NCI-H510A (cell line): ENCODE measurements at places on chromosomes 3 and 15.

DNA sequence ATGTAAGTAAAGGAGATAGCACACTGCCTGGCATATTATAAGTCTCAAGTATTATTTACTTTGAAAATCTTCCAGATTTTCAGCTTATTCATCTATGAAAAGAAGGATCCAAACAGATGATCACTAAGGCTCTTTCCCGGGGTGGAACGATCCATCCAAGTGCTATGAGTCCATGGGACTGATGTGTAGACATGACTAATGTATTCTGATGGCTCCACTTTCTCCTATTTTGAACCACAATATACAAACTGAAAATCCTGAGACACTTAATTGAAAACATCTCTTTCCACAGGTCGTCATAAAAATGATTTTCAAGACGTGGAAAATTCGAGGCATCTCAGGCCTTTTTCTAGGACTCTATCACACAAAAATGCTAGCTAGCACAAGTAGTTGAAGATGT, 33.4 kb upstream of the CHRM5 start:
- no peak for DNase-seq

DNA sequence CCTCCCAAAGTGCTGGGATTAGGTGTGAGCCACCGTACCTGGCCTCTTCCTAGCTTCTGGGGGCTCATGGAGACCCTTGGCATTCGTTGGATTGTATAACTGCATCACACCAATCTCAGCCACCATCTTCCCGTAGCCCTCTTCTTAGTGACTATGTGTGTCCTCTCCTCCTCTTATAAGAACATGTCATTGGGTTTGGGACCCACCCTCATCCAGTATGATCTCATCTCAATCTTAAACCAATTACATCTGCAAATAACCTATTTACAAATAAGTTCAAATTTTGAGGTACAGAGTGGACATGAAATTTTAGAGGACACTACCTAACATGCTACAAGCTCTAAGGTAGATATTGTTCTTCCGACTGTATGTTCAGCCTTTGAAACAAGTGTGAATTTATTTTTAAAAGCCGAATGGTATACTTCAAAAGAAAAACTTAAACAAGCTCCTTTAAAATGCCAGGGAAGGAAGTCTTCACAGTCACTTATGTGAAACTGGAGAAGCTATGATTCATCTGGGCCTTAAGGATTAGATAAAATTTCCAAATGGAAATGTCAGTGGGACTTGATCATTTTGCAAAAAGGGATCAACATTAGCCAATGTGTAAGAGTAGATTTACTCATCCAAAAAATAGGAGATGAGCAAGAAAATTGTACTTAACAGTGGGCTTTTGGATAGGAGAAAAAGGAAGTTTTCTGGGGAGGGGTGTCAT, 225.7 kb downstream of the MEX3B start:
- no peak for DNase-seq

DNA sequence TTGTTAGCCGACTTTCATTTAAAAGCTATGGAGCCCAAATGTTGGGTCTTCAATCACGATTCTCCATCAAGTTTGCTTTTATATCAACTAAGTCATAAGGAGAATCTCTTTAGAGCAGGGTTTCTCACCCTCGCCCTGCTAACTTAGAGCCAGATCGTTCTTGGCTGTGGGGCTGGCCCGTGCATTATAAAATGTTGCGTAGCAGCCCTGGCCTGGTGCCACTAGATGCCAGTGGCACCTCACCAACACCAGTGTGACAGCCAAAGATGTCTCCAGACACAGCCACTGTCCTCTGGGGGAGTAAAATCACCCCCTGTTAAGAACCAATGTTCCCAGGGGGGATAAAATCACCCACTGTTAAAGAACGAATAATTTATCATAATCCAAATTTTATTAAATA, 226.1 kb downstream of the OCA2 start:
- no peak for DNase-seq

GRCh38 chr3:196127308-196128040, 45.6 kb upstream of the TFRC start:
- DNase-seq, result no peak

DNA sequence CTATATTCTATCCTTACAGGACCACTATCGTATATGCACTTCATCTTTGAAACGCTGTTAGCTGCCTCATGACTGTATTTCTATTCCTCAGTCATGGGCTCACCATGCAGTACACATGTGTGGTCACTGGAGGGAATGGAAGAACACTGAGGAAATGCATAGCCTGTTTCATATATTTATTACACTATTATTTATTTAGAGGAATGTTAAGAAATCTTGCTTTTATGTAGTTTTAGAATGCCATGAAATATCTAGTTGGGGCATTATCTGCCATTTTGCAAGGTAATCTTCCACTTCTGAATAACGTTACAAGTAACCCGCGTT, 155.7 kb downstream of the IGF1R start:
- DNase-seq, result no peak

GRCh38 chr15:77071305-77072223, 655 bp upstream of the TSPAN3 start:
- DNase-seq, result no peak

GRCh38 chr15:38229705-38230310, 22.8 kb upstream of the SPRED1 start:
- DNase-seq, result no peak

DNA sequence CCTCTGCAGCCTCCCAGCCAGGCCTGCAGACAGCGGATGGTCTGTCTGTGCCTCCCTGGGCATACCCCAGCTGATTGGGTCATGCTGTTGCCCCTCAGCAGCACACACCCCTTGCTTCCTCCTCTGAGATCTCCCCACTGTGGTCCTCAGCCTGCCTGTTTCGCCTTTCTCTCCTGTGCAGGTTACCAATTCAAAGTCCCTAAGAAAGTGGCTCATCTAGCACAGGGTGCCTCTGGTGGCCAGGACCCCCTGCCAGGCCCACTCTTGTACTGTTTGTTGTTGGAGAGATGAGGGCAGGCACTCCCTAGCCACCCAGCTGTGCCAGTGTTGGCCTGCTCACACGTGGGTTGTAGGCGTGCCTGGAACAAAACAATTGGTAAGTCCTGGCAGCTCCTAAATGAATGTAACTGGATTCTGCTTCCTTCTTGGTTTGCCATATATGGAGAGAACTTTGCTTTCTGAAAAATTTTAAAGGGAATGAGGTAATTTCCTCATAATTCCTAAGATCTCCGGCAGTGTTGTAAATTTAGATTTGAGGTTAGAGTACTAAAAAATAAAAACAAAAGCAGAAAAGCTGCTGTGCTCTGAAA, 213.2 kb upstream of the IL12A start:
- no peak for DNase-seq

- no peak for DNase-seq
Measured at GRCh38 chr3:64329037-64329436, 103.8 kb upstream of the PRICKLE2 start.

DNA sequence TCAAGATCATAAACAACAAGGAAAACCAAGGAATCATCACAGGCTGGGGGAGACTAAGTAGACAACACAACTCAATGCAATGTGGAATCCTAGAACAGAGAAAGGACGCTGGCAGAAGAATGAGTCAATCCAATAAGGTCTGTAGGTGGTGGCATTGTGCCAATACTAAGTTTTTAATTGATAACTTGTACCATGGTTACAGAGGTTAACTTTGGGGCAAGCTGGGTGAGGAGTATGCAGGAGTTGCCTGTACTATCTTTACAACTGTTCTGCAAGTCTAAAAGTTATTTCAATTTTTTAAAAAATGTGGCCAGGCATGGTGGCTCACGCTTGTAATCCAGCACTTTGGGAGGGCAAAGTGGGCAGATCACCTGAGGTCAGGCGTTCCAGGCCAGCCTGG, 46.2 kb downstream of the RORA start:
- DNase-seq, result no peak

DNA sequence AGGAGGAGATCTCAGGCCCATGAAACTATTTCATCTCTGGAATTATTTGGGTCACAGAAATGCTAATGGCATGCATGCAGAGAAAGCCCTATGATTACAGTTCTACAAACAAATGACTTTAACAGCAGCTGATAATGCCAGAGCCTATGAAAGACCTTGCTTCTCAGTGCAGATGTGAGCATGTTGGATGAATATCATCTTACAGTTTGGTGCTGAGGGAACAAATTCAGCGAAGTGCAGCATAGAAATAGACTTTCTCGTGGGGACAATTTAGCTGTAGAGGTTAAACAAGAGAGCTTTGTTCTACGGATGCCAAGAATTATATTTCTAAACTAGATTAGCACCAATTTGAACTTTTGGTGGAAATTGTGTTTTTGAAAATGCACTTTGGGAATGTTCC, 27.7 kb downstream of the PTX3 start:
- no peak for DNase-seq
